ENCODE measurements at places on chromosomes 16 and 17.
A peak's percentile ranks its signal among the peaks of the same experiment; 100 is the strongest.

DNA sequence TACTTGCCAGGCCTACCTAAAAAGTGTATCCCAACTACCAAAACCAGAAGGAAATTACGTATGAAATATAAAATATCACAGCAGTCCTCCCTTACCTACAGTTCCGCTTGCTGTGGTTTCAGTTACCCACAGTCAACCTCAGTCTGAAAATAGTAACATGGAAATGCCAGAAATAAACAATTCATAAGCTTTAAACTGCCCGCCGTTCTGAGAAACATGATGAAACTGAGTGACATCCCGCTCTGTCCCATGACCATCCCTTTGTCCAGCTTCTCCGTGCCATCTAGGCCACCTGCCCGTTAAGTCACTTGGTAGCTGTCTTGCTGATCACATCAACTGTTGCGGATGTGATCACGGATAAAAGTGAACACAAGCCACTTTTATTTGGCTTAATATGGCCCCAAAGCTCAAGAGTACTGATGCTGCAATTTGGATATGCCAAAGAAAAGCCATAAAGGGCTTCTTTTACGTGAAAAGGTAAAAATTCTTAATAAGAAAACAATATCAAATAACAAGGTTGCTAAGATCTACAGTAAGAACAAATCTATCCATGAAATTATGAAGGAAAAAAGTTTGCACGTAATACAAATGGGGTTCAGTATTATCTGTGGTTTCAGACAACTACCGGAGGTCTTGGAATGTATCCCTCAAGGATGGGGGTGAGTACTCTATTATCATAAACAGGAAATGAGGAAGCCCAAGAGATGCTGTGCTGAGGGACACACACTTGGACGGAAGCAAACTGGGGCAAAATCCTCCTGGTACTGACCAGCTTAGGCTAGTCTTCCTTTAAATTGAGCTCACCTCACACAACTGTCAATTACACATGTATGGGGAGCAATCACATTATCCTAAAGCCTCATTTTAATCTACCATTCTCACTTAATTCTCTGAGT lies 8.2 kb downstream of the USP22 start:
- no peak for DNase-seq

DNA sequence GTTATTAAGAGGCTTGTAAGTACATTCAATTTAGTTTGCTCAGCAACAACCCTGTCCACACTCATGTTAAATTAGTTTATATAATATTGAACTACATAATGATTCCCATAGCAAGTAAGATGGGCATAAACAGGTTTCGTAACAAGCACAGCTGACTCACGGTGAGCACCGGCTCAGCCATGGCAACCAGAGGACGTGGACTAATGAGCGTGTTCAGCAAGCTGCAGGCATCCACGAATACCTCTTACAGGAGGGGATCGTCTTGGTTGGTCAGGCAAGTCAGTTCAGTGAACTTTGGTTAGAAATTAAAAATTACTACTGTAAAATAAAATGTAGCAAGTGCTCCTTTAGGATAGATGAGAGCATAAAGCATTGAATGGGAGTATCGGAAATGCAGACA lies 58.4 kb downstream of the ELAC2 start:
- no peak for DNase-seq

- DNase-seq = peak; percentile 62
Measured at GRCh38 chr17:44786551-44787081, 27.8 kb downstream of the ADAM11 start.

DNA sequence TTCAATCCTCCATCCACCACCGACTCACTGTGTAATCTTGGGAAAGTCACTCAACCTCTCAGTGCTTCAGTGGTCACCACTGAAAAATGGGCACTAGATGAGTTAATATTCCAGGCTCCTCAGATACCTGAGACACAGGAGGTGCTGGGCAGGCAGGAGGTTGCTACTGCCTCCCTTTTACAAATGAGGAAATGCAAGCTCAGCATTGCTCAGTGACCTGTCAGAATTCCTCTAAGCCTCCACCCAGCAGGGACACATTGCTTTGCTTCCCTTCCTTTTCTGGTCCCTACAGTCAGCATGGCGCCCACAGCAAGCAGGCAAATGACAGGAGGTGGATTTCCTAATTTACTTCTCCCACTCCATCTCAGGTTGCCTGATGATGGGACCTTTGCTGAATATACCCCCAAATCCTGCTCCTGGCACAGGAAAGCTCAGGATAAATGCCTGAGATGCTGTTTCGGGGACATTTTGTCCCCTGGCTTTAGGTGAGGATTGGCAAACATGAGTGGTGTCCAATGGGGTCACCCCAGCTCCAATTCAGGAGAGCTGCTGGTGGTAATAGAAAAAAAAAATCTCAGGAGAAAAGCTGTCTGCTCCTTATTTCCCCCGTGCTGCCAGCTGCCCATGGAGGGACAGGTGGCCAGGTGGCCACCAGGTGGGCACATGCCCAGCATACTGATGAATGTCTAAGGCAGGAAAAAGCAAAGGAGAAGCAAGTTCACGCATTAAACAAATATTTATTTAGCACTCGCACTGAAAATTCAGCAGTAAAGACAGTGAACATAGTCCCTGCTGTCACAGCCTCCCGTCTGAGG lies 5.0 kb upstream of the KRT13 start:
- no peak for DNase-seq

DNA sequence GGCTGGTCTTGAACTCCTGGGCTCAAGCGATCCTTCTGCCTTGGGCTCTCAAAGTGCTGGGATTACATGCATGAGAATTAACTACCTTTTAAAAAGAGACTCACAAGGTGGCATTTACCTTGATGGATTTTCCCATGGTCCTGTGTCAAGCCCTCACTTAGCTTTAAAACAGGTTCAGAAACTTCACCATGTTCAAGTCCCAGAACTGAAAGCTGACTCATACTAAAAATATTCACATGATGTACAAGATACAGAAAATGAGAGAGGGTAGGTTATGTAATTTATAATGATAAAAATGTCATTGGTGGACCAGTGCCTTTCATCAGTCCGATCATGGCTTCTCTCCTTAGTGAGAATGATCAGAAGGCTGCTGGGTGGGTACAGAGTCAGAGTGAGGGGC lies 4.3 kb upstream of the AKAP1 start:
- no peak for DNase-seq

- DNase-seq = no peak
Measured at GRCh38 chr16:81493755-81494433, 49.3 kb downstream of the CMIP start.

DNA sequence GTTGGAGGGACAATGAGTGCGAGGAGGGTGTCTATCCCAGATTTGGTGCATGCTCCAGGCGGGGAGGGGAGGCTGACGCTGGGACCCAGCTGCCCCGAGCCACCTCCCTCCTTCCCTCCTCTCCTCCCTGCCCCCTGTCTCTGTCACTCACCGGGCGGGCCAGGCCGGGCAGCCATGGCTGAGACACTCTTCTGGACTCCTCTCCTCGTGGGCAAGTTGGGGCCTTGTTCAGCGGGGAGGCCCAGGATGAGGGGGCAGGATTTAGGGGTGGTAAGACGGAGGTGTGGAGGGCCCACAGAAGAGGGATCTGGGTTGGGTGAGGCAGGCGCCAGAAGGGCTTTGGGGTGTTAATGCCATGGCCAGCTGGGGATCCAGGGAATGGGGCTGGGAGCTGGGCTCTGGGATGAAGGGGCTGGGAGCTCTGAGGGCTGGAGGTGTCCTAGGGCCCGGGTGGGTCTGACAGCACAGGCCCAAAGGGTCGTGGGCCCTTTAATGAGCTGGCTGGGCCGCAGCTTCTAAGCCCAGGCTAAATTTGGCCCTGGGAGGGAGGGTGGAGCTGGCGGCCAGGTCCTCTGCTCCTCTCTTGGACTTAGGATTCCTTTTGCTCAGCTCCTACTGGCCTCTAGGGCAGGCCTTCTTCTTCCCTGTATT lies at the start of gene SGCA:
Gene SGCA (plus strand): TSS at position 139 of the 651 bp plus-strand sequence. CDS start 36 bp downstream, at position 175.
- DNase-seq = no peak

- no peak for DNase-seq
Measured at GRCh38 chr16:22014271-22014873, 6.5 kb downstream of the MOSMO start.

DNA sequence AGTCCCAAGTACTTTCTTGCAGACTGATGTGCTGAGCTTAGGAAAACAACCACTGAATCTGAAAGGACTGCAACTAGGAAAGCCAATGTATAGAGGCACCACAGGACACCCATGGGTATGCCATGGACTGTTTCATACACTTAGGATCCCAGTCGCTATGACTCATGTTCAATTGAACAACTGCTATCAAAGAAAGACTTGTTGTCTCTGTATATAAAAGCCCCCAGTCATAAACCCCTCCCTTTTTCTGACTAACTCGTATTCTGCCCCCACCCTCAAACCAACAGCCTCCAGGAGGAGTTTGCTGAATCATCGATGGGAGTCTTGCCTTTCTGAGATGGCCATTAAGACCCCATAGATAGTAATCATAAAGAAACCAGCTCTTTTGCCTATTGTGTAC lies 205.4 kb downstream of the ANKFN1 start:
- DNase-seq = no peak

DNA sequence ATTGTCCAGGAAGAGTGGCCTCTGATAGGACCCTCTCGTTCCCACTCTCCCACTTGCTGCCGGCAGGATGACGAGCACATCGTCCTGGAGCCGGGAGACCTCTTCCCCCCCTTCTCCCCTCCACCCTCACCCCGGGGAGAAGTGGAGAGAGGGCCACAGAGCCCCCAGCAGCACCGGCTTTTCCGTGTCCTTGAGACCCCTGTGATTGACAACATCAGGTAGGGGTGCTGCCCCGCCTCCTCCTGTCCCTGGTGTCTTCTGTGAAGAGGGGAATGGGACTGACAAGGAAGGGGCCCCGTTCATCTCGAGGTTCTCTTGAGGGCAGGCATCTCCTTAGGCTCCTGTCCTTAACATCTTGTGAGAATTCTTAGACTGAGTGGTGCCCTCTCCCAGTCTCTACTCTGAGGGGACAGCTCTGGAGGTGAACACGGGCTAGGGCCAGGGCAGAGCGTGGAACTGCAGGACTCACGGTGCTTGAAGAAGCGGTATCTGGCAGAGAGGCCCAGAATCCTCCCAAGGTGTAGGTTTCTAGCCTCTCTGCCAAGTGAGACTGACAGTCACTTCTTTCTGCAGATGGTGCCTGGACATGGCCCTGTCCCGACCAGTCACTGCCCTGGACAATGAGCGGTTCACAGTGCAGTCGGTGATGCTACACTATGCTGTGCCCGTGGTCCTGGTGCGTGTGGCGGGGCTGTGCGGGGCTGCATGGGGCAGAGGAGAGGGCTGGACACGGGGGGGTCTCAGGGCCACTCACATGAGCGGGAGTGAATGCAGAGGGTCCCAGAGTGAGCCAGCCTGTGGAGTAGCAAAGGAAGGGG lies 26.4 kb downstream of the CASKIN2 start:
- no peak for DNase-seq

DNA sequence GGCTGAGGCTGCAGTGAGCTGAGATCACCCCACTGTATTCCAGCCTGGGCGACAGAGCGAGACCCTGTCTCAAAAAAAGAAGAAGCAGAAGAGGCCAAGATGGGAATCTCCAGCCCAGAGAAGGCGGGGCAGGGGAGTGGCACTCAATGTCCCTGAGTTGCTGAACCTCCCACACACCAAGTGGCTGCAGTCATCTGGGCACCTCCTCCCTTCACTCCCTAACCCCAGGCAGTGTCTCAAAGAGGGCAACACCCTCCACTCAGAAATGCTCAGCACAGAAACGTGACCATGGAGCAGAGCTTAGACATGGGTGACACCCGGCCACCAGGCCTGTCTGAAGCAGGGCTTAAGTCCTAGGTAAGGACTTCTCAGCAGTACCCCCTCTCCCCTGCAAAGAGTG lies 36.3 kb upstream of the BCAR1 start:
- no peak for DNase-seq

DNA sequence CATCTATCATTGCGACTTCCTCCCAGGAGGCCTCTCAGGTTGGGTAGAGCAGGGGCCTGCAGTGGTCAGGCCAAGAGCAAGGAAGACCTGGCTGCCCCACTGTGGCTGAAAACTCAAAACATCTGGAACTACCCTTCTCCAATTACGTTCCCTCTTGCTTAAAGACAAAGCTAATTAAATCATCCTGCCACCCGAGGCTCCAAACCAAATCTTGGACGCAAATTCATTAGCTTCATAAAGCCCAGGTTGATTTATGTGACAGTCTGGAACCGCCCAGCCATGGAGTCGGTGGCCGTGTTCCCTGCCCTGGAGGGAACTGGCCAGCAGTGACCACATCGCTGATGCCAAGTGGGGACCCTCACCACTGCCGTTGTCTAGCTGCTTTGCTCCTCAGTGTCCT lies 21.4 kb downstream of the GRIN2C start:
- DNase-seq = no peak

DNA sequence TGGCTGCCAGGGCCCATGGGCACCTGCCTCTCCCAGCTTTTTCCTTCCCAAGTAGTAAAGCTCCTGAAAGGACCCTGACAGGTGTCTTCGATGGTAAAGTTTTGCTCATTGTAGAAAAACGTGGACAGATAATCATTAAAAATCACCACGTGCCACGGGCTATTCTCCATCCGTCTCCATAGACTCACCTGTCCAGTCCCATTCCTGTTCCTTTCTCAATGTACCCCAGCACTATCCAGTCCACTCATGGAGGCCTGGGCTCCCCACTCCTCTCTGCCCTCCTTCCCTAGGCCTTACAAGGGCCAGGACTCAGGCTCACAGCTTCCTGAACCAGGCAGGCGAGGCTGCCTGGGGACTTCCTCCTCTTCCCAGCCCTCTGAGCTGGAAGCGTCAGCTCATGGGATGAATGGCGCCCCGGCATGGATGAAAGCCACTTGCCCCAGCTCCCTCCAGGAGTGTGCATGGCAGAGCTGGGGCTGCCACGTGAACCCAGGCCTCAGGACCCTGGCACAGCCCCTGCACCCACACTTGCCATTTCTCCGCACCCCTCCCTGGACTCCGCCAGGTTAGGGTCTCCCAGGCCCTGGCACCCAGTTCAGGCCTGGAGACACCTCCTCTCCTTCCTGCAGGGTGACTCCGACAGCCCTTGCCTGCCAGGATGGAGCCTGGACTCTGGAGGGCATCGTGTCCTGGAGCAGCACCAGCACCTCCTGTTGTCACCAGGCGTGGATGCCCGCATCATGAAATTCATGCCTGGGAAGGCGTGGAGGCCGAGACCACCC lies 8.8 kb downstream of the CTRB1 start:
- no peak for DNase-seq

GRCh38 chr16:15598648-15599190 lies 44.2 kb downstream of the MARF1 start:
- no peak for DNase-seq
